Ovary (tissue), 10 donors: ENCODE measurements at places on chromosomes 5 and 9. TPM values are rescaled to one million over a fixed set of nuclear protein-coding genes. Genes with fewer than 3 reads are reported as not detected.

Gene NCS1
- polyA plus RNA-seq, result 8.1 TPM

Gene SVEP1
- 23.1 TPM for polyA plus RNA-seq

Gene PRRC2B
- polyA plus RNA-seq, result 182 TPM

Gene NXNL2
- polyA plus RNA-seq, result 4.3 TPM

Gene CCNO
- polyA plus RNA-seq, result 0.13 TPM

Gene RNF208
- 2.3 TPM for polyA plus RNA-seq

Gene SHOC1
- 0.15 TPM for polyA plus RNA-seq

Gene CMBL
- polyA plus RNA-seq, result 33.0 TPM

Gene SERF1B
- polyA plus RNA-seq, result 33.5 TPM

Gene PCDHB14
- 4.5 TPM for polyA plus RNA-seq

Gene EIF4EBP3
- 30.2 TPM for polyA plus RNA-seq

Gene RAI14
- 24.6 TPM for polyA plus RNA-seq

Gene FBN2
- polyA plus RNA-seq, result 3.5 TPM

Gene TMC1
- polyA plus RNA-seq, result 0.12 TPM

Gene IL5
- not detected for polyA plus RNA-seq

Gene RACK1
- 2,702 TPM for polyA plus RNA-seq

Gene AJM1
- polyA plus RNA-seq, result not detected

Gene WNK2
- polyA plus RNA-seq, result 0.53 TPM

Gene SEMA5A
- polyA plus RNA-seq, result 5.2 TPM

Gene SLC45A2
- not detected for polyA plus RNA-seq

Gene RABGAP1
- 41.1 TPM for polyA plus RNA-seq

Gene DIAPH1
- 45.6 TPM for polyA plus RNA-seq

Gene GALNT12
- polyA plus RNA-seq, result 3.5 TPM

Gene QRFP
- not detected for polyA plus RNA-seq

Gene SH3TC2
- 0.78 TPM for polyA plus RNA-seq

Gene ACTBL2
- not detected for polyA plus RNA-seq

Gene SUSD1
- 1.1 TPM for polyA plus RNA-seq

Gene SPATA31E1
- not detected for polyA plus RNA-seq

Gene ADAMTS6
- polyA plus RNA-seq, result 2.2 TPM

Gene RNF183
- polyA plus RNA-seq, result not detected

Gene FOXD4L5
- not detected for polyA plus RNA-seq

Gene PCDHA10
- polyA plus RNA-seq, result 0.06 TPM

Gene PCDHGB1
- polyA plus RNA-seq, result 1.4 TPM

Gene NIPAL4
- polyA plus RNA-seq, result not detected

Gene GPR151
- polyA plus RNA-seq, result not detected

Gene SLC1A1
- 3.1 TPM for polyA plus RNA-seq

Gene EXOSC3
- 21.1 TPM for polyA plus RNA-seq

Gene SV2C
- polyA plus RNA-seq, result 0.13 TPM

Gene CDX1
- polyA plus RNA-seq, result 0.18 TPM

Gene PCDHGA4
- 3.8 TPM for polyA plus RNA-seq

Gene CCIN
- polyA plus RNA-seq, result 0.33 TPM

Gene PAX5
- polyA plus RNA-seq, result not detected

Gene CCDC192
- polyA plus RNA-seq, result 0.91 TPM

Gene LCN9
- polyA plus RNA-seq, result not detected

Gene MSX2
- 0.83 TPM for polyA plus RNA-seq

Gene GBGT1
- polyA plus RNA-seq, result 3.9 TPM

Gene MAP1B
- polyA plus RNA-seq, result 4.4 TPM

Gene C9orf43
- polyA plus RNA-seq, result 1.2 TPM

Gene ALDH1A1
- polyA plus RNA-seq, result 271 TPM
